ENCODE measurements at places on chromosomes 13 and 19.

- no peak for DNase-seq
Observed at GRCh38 chr13:39527961-39528660, 74.9 kb downstream of the LHFPL6 start.

DNA sequence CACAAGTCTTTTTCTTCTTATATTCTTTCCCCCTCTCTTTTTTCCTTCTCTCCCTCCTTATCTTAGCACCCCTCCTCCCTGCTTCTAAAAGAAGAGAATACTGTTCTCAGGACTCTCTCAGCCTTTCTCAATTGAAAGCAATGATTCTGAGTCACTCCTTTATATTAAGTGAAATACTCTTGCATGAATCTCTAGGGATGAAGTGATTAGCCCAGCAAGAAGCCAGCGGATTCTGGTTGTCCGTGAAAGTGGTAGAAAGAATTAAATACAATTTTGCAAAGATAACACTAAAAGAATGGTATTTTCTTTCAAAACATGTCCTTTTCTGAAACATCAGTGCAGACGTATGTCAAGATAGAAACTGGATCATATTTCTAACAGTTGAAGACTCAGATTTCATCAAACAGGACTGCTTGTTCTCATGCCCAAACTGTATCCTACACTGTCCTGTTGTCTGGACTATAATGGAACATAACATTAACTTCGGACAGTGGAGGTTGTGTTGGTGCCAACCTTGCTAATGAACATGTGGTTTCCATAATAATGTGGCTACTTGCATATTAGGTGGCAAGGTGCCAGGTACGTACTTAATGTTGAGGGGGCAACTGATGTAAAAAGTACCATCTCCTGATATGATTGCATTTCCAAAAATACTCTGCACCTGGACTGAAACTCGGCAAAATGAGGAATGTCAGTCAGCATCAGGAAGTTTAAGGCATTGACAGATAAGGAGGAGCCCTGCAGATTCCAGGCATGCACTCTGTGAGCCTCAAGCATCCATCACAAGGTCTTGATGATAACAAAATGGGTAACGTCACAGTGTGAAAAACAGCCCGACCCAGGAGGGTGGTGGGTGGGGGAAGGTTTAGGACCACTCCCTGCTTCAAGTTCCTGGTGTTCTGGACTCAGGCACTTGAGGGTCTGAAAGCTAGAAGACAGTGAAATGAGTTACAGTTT is 357.2 kb downstream of the DLEU7 start:
- no peak for DNase-seq

GRCh38 chr13:102225892-102226291 is 176.0 kb downstream of the FGF14 start:
- no peak for DNase-seq

GRCh38 chr19:35533822-35534392 is 651 bp downstream of the GAPDHS start:
- DNase-seq: peak; percentile 89

DNA sequence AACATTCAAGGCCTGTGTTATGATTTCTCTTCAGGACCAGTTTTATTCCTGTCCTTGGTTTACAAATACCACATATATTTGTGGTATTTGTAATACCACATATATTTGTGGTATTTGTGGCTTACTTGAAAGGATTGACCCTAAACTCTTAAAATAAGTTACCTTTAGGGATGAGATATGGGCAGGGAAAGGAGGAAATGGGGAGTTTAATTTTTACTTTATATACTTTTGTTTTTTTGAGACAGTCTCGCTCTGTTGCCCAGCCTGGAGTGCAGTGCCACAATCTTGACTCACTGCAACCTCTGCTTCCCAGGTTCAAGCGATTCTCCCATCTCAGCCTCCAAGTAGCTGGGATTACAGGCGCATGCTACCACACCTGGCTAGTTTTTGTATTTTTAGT is 2.3 kb upstream of the TGDS start:
- DNase-seq: no peak

DNA sequence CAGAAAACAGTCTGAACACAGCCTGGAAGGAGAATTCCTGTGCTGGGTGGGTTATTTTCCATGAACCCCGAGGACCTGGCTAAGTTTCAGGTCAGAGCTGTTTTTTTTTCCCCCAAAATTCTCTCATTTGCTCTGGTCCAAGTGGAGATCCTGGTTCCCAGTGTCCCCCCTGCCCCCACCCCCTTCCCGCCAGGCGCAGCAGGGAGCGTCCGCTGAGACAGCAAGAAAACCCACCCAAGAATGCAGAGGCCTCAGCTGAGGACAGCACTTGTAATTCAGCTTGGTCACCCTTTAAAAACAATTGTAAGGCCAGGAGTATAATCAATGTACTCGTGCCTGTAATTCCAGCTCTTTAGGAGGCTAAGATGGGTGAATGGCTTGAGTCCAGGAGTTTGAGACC is 11.4 kb upstream of the TSPAN16 start:
- peak; percentile 45 for DNase-seq

DNA sequence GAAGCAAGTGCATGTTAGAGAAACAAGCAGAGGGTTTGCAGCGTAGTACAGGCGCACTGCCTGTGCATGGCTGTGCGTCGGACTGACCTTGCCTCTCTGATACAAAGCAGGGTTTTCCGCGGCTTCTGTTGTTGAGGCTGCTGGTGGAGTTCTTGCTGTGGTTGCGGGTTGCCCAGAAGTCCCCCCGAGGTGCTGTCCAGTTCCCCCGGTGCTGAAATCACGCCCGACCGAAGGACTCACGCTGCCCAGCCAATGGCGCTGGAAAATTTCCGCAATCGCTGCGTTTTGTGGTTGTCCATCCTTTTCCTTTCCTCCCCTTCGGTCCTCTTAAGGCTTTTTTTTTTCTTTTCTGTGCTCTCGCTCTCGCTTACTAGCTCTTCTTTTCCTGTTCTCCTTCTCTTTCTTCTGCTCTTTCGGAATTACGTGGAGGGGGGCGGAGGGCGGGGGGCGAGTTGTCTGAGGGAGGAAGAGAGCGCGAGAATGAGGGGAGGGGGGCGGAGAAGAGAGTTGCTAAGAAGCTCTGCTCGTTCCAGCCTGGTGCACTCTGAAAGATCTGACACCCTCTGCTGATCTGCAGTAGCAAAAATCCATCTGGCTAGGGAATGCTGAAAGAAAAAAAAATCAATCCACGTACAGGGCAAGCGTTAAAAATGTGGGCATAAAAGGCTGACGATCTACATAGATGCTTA is at the start of gene SLITRK1:
Gene SLITRK1, minus strand, starts transcription at position 558 of the 689 bp plus-strand sequence. CDS start 967 bp downstream, outside the sequence.
- peak; percentile 59 for DNase-seq

DNA sequence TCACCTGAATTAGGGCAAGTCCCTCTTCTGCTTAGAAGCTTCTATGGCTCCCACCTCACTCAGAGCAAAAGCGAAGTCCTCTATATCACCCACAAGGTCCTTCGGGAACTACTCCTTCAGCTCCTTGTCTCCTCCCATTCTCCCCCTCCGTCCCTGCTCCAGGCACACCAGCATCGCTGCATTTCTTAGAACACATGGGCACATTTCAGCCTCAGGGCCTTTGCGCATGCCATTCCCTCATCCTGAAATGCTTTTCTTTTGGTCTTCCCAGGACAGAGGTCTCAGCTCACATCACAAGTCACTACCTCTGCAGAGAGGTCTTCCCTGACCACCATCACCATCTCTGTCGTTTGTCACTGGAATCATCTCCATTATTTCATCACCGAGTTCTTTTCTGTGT is 4.0 kb downstream of the S1PR5 start:
- peak; percentile 35 for DNase-seq

DNA sequence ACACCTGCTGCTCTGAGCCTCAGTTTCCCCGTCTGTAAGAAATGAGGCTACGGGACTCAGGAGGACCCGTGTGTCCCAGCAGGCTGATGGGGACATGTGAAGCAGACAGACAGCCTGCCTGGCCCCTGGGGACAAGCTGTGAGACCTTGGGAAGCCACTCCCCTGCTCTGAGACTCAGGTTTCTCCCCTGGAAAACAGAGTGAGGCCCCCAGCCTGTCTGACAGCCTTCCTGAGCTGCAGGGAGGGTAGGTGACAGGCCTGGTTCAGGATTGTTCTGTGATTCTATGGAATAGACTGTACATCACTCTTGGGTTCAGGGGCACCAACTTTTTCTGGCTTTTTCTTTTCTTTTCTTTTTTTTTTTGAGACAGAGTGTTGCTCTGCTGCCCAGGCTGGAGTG is 2.9 kb upstream of the NTF4 start:
- no peak for DNase-seq

GRCh38 chr19:4516939-4517300 is 1.4 kb downstream of the PLIN4 start:
- DNase-seq: no peak

GRCh38 chr19:37114001-37114400 is 35.8 kb downstream of the ZNF420 start:
- DNase-seq: no peak

GRCh38 chr13:57346786-57347185 is 179.8 kb downstream of the PRR20E start:
- DNase-seq: no peak

GRCh38 chr13:57918913-57919312 is 287.4 kb downstream of the PCDH17 start:
- DNase-seq: no peak

DNA sequence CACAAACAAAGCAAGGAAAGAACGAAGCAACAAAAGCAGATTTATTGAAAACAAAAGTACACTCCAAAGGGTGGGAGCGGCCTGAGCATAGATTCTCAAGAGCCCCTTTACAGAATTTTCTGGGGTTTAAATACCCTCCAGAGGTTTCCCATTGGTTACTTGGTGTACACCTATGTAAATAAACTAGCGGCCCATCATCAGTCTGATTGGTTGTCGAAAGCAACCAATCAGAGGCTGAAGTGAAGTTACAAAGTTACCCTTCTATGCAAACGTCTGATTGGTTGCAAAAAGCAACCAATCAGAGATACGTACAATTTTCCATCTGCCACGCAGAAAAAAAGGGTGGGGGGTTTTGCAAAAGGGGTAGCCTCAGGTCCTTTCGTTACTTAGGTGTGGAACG is 96.3 kb upstream of the UBAC2 start:
- no peak for DNase-seq

GRCh38 chr19:3691372-3691716 is 8.9 kb downstream of the PIP5K1C start:
- DNase-seq: no peak

GRCh38 chr19:45674946-45675345 is 6.9 kb downstream of the GIPR start:
- no peak for DNase-seq

- no peak for DNase-seq
Observed at GRCh38 chr13:93709506-93710244, 483.1 kb downstream of the GPC6 start.

DNA sequence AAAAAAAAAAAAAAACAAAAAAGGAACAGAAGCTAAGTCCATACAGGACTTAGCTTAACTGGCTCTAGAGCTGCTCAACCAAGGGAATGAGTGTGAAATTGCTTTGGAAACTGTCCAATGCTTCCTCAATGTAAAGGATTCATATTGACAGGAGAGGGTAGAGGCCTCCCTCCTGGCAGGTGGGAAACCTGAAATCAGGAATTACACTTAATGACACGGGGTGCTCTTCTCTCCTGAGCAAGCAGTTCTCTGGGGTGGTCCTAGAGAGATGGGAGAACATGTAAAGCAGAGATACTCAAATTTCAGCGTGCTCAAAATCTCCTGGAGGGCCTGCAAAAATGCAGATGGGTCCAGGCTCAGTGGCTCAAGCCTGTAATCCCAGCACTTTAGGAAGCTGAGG is 3.6 kb upstream of the MAG start:
- no peak for DNase-seq

DNA sequence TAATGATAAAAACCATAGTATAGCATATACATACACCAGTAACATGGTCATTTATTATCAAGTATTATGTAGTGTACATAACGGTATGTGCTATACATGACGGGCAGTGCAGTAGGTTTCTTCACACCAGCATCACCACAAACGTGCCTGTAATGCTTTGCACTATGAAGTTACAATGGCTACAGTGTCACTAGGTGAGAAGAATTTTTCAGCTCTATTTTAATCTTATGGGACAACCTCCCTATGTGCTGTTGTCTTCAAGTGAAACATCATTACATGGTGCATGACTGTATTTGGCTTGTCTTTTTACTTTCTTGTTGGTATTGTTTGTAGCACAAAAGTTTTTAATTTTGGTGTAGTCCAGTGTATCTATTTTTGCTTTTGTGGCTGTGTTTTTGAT is 18.7 kb downstream of the CDK8 start:
- DNase-seq: no peak

- DNase-seq: no peak
Observed at GRCh38 chr13:42071672-42072419, 23.4 kb downstream of the DGKH start.

DNA sequence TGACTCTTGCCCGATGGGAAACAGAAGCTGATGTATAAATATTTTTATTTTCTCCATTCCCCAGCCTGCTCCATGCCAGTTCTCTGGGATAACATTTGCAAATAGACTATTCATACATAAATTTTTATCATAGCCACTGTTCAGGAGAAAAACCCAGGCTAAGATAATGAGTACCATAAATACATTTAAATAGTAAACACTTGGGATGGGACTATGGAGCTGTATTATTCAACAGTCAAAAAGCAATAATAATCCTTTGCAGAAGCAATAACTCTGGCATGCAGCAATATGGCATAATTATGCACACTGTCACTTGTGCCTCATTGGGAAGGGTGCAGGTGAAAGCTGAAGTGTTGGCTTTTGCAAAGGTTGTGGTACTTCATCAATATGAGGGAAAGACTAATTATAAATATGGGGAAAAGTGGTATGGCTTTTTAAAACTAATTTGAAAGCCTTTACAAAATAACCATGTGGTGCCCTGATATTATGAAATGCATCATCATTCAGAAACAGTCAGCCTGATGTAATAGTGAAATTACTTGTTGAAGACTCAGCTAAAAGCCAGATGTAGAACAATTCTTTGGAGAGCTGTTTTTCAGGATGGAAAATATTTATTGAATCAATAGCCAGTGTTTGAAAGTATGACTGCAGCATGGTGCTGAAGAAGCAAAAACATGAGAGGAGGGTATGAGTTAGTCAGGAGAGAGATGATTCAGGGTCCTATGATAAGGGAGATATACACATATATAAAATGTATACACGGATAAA is 2476.7 kb downstream of the PCDH9 start:
- no peak for DNase-seq

DNA sequence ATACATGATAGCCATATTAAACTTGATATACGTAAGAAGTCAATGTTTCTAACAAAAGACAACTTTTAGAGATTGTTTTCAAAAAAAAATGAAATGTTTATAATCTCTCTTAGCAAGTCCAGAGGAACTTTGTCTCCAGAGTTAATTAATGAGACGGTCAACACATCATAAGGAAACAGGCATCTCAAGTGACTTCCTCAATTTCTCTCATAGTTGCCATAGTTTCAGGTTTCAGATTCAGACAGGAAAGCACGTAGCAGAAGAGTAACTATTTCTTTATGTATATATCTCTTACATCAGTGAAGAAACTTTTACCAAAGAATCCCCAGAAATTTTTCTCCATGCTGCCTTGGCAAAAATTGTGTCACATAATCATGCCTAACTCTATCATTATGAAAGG is 159.6 kb upstream of the ATXN8OS start:
- no peak for DNase-seq
